Airway epithelial cell (primary cell): ENCODE measurements at places on chromosomes 12 and 14. TPM values are rescaled to one million over a fixed set of nuclear protein-coding genes. Genes with fewer than 3 reads are reported as not detected.

Gene SLC10A1
- not detected in 2 replicates for total RNA-seq

Gene SPIC
- not detected in 2 replicates for total RNA-seq

Gene PPP1CC
- 88.0 and 111 TPM in 2 replicates for total RNA-seq

Gene VRK1
- 31.8 and 43.2 TPM in 2 replicates for total RNA-seq

Gene BMP4
- total RNA-seq, result 1.3 and 2.0 TPM in 2 replicates

Gene GLI1
- 0.05 and 0.21 TPM in 2 replicates for total RNA-seq

Gene B3GNT4
- total RNA-seq, result 2.7 and 3.4 TPM in 2 replicates

Gene SLC25A21
- total RNA-seq, result 1.9 and 3.8 TPM in 2 replicates

Gene DPY19L2
- total RNA-seq, result 0.14 and 1.6 TPM in 2 replicates

Gene STX2
- total RNA-seq, result 6.5 and 6.9 TPM in 2 replicates

Gene FGD4
- total RNA-seq, result 10.1 and 13.8 TPM in 2 replicates

Gene HOXC9
- not detected in 2 replicates for total RNA-seq

Gene SOCS2
- 6.1 and 6.8 TPM in 2 replicates for total RNA-seq

Gene BEST3
- not detected in 2 replicates for total RNA-seq

Gene GPRC5D
- not detected in 2 replicates for total RNA-seq

Gene STYK1
- 1.2 and 4.1 TPM in 2 replicates for total RNA-seq

Gene SIX1
- total RNA-seq, result 11.3 and 19.1 TPM in 2 replicates

Gene CCNT1
- 14.7 and 21.4 TPM in 2 replicates for total RNA-seq

Gene RDH5
- 0.63 TPM in 1 of 2 replicates, not detected in the other for total RNA-seq

Gene ASIC1
- 5.4 and 5.9 TPM in 2 replicates for total RNA-seq

Gene PNN
- total RNA-seq, result 19.1 and 21.4 TPM in 2 replicates

Gene TPPP2
- total RNA-seq, result not detected in 2 replicates

Gene DEPDC4
- 2.0 and 3.1 TPM in 2 replicates for total RNA-seq

Gene KRT2
- 0.28 TPM in 1 of 2 replicates, not detected in the other for total RNA-seq

Gene PLEKHG7
- total RNA-seq, result not detected in 2 replicates

Gene ZNF839
- 10.7 and 12.9 TPM in 2 replicates for total RNA-seq

Gene BHLHE41
- total RNA-seq, result 0.33 and 0.35 TPM in 2 replicates

Gene EPYC
- not detected in 2 replicates for total RNA-seq

Gene GLIPR1L1
- not detected in 2 replicates for total RNA-seq

Gene KLRC1
- total RNA-seq, result 0.98 TPM in 1 of 2 replicates, not detected in the other

Gene MYH7
- not detected in 2 replicates for total RNA-seq

Gene DPPA3
- total RNA-seq, result not detected in 2 replicates

Gene TAS2R10
- 0.14 TPM in 1 of 2 replicates, not detected in the other for total RNA-seq

Gene CCND2
- 147 and 200 TPM in 2 replicates for total RNA-seq

Gene PXN
- total RNA-seq, result 91.9 and 113 TPM in 2 replicates

Gene SLC25A47
- total RNA-seq, result not detected in 2 replicates

Gene ACSM4
- total RNA-seq, result not detected in 2 replicates

Gene GPD1
- 0.14 TPM in 1 of 2 replicates, not detected in the other for total RNA-seq

Gene KLRG1
- total RNA-seq, result 0.28 TPM in 1 of 2 replicates, not detected in the other

Gene ESR2
- total RNA-seq, result 0.05 and 0.71 TPM in 2 replicates

Gene E2F7
- 7.0 and 10.9 TPM in 2 replicates for total RNA-seq

Gene GLT8D2
- 1.5 and 1.6 TPM in 2 replicates for total RNA-seq

Gene C12orf42
- not detected in 2 replicates for total RNA-seq

Gene ASB2
- total RNA-seq, result 0.65 and 0.99 TPM in 2 replicates

Gene CCDC184
- total RNA-seq, result 0.05 TPM in 1 of 2 replicates, not detected in the other

Gene DAO
- not detected in 2 replicates for total RNA-seq

Gene CLECL1
- total RNA-seq, result not detected in 2 replicates

Gene DLGAP5
- total RNA-seq, result 23.9 and 31.0 TPM in 2 replicates

Gene KCNC2
- total RNA-seq, result not detected in 2 replicates

Gene TPH2
- not detected in 2 replicates for total RNA-seq

Gene TNS2
- 12.1 and 21.1 TPM in 2 replicates for total RNA-seq

Gene FAIM2
- total RNA-seq, result not detected in 2 replicates

Gene HOXC11
- not detected in 2 replicates for total RNA-seq

Gene CD27
- total RNA-seq, result not detected in 2 replicates
